Activated naive CD4-positive, alpha-beta T cell (primary cell): ENCODE measurements at places on chromosomes 1 and 21.
A peak's percentile ranks its signal among the peaks of the same experiment; 100 is the strongest.

GRCh38 chr1:78005755-78006154 is 1.0 kb downstream of the DNAJB4 start:
- no peak for DNase-seq

GRCh38 chr1:24782689-24783088 is 37.4 kb downstream of the CLIC4 start:
- DNase-seq, result no peak

- DNase-seq, result no peak
These were observed 353.0 kb downstream of the TGFB2 start for GRCh38 chr1:218698141-218698540.

- DNase-seq, result no peak
These were observed 33.6 kb downstream of the ERI3 start for GRCh38 chr1:44321466-44321865.

DNA sequence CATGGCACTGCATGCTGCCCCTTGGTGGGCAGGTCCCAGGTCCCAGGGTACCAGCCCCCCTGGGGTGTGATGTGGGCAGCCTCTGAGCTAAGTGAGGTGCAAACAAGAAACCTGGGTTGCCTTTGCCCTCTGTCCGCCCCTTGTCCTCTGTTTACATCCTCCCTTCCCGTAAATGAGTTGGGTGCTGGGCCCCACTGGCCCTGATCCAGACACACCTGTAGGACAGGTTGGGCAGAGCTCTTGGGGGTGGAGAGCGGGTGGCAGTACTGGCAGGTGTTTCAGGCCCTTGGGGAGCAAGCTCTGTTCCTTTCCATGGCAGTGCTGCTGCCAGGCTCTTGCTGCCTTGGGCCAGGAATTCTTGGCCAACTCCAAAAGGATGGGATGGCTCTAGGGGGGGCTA is 35.8 kb downstream of the ELF3 start:
- no peak for DNase-seq

DNA sequence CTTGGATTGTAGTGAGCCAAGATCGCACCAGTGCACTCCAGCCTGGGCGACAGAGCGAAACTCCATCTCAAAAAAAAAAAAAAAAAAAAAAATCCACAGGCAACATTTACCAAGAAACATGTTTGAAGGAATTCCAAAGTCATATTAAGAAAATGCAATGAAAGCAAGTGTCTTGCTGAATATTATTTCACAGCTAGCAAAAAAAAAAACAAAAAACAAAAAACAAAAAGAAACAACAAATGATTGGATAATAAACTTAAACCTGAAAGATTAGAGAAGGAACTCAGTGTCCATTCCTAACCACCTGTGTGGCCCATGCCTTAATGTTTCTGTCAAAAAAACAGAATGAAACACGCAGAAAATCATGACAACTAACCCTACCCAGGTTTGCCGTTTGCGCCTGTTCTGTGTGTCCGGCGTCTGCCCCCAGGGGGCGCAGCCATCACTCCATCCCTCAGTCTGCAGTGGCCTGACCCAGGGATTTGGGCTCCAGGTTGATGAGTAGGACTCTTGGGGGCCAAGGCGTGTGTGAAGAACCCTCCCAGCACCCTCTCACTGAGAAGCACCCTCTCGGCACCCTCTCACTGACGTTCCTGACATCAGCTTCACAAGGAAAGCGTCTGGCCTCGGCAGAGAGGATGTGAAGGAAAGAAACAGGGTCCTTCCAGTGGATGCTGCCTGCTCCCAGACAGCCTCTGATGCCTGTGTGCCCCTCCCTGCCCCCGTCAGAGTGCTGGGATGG is 19.2 kb upstream of the PTTG1IP start:
- peak; percentile 48 for DNase-seq

DNA sequence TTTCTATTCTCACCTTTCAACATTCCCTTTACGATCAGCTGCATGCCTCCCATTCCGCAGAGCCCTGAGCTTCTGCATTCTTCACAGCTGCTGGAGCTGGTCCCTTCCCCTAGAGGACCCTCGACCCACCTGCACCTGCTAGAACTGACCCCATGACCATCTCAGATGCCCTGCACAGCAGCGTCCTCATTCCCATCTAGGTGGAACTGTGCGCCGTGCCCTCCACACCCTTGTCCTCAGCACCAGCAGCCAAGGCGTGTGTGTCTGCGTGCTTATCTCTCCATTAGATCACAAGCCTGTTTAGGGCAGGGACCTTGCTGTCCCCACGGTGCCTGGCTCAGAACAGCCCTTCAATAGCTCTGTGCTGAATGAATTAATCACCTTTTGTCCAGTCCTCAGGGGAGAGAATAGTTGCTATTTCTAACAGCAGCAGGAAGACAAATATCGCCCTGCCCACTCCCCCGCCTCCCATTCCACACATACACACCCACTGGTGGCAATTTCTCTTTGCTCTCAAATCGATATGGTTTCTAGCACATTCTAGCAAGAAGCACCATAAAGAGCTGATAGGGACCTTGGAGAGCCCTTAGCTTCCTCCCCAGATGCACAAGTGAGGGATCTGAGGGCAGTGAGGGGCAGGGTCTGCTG is 61.7 kb downstream of the KCNN3 start:
- DNase-seq, result no peak

- no peak for DNase-seq
These were observed 289.5 kb upstream of the SGIP1 start for GRCh38 chr1:66244429-66244828.

- DNase-seq, result no peak
These were observed 1.1 kb upstream of the SETDB1 start for GRCh38 chr1:150925080-150925479.

GRCh38 chr1:45490121-45490625 is 790 bp downstream of the TESK2 start:
- DNase-seq, result no peak

- DNase-seq, result no peak
These were observed 200.2 kb downstream of the SDCCAG8 start for GRCh38 chr1:243455760-243456651.

- no peak for DNase-seq
These were observed 7.7 kb downstream of the DUSP10 start for GRCh38 chr1:221734187-221734586.

GRCh38 chr1:147078606-147079399 is 93.5 kb downstream of the PRKAB2 start:
- no peak for DNase-seq

DNA sequence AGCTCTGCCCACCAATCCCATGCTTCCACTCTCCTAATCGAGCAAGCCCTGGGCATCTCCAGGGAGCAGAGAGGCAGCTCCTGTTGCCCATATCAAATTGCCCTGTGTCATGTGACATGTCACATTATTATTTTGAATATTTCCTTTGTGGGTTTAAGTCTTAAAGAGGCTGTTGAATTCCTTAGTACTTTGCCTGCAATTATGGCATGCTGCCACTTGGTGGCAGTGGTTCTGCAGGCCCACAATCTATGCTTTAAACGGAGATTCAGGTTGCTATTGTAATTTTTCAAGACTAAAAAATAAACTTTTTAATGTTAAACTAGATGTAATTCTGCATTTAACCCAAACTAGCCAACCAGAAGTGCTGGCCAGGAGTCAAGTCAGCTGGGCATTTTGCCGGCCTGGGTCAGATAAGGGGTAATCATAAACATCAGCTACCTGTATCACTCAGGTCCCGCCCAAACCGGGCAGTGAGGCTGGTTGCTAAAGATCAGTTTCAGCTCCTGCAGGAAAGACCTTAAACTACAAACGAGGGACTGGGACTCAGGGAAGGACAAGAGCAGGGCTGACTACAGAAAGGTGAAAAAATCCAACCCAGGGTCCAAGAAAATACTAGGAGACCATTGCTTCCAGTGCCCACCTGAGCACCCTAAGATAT is 37.3 kb upstream of the ARHGEF16 start:
- no peak for DNase-seq

GRCh38 chr1:63651161-63651701 is 58.0 kb downstream of the PGM1 start:
- DNase-seq, result no peak

- no peak for DNase-seq
These were observed 13.1 kb upstream of the PTBP2 start for GRCh38 chr1:96708482-96708881.

GRCh38 chr1:160645386-160646130 is 1.3 kb downstream of the SLAMF1 start:
- DNase-seq, result no peak

GRCh38 chr1:240092301-240093119 is 827 bp downstream of the FMN2 start:
- no peak for DNase-seq

DNA sequence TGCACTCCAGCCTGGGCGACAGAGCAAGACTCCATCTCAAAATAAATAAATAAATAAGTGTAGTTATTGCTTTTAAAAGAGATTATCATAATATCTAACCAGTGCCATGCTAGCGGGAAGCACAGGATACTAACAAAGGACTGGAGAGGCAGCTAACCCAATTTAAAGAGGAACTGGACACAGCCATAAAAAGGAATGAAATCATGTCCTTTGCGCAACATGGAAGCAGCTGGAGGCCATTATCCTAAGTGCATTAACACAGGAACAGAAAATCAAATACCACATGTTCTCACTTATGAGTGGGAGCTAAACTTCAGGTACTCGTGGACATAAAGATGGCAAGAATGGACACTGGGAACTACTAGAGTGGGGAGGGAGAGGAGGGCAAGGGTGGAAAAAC is 54.9 kb downstream of the TM2D1 start:
- no peak for DNase-seq

DNA sequence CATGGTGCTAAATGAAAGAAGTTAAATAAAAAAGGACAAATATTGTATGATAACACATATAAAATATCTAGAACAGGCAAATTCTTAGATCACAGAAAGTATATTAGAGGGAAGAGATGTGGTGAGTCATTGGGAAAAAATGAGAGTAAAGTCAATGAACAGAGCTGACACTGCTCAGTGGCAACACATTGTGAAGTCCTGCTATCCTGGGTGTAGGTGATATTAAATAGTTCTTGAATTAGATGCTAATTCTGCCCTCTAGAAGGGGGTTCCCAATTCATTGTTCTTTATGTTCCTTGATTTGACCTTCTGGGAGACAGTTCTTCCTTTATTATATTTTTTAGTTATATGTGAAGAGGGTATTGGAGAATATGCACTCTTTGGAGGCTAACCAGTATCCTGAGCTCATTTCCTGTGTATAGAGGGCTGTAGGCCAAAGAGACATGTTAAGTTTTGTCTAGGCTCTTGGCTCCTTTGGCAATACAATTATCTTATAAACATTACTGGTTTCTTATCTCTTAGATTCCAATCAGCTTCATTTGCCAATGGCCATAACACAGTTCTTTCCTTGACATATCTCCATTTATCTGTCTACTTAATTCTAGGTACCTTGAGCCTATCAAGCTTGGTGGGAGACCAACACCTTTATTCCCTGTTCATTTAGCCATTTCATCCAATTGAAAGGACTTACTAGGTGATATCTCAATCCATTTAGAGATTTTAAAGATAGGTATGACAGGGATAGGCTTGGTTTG is 6.6 kb upstream of the SLC35A3 start:
- no peak for DNase-seq

DNA sequence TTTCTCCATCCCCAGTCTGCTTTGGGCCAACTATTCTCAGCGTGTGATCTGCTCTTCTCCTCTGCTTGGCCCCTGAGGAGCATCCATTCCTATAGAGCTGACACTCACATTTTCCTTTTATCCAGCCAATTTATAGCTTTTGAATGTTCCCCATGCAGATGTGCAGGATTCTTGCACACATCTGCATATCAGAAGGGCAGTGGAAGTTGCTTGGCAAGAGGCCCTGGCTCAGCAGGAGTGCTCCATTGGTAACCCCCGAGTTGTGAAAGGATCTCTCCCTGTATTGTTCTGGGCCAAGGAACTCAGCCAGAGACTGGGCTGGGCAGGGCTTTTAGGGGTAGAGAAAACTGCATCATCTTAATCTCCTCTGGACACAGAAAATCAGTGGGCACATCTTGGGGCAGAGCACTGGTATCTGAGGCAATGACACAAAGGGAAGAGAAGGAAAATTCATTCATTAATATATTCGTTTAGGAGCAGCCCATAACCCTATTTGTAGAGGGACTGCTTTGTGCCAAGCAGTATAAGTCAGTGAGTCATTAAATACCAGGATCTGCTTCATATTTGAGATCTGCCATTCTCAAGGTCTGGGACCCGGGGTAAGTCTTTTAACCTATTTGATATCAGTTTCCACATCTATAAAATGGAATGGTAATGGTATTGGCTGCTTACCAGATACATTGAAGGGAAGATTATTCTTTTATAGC is 31.0 kb upstream of the BEND5 start:
- no peak for DNase-seq

DNA sequence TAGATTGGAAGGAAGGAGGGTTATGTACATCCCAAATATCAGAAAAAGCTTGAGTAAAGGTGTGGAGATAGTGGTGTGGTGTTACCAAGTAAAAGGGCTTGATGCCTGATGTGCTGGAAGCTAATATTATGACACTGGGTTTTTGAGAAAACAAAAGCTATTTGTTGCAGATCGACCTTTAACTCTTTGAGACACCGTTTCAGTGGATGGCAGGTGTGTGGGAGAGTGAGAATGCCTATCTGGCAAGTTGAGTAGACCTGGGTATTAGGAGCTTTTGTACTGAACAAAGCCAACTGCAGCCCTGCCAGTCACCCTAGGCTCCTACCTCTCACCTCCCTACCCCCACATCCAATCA is 1.4 kb downstream of the MMACHC start:
- no peak for DNase-seq

DNA sequence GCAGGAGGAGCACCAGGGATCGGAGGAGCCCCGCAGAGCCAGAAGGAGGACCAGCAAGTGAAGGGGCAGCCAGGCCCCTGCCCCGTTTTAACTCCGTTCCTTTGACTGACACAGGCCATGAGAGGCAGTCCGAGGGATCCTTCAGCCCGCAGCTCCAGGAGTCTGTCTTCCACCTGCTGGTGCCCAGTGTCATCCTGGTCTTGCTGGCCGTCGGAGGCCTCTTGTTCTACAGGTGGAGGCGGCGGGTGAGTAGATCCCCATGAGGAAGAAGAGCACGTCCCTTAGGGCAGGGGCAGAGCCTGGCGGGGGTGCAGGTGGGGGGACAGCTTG is 13.3 kb downstream of the CSF1 start:
- DNase-seq, result no peak

- DNase-seq, result no peak
These were observed 1.1 kb downstream of the TXNIP start for GRCh38 chr1:145995148-145995881.

DNA sequence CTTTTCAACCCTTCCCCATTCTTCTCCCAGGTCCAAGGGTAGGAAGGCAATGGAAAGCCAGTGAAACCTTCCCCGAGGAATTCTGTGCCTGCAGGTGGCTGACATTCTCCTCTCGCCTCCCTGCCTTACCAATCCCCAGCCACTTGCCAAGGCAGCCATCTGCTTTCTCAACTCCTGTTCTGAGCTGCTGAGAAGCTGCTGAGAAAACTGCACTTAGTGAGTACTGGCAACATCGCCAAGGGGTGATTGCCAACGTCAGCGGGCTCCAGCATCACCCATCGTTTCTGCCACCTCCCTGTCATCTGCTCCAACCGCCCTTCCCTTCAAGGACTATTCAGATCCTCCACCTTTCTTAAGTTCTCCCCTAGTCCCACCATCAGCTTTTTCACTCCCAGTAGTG is 106.0 kb downstream of the PTPRU start:
- no peak for DNase-seq
